Activated CD4-positive, alpha-beta T cell treated with anti-CD3 and anti-CD28 coated beads, Interleukin-2, amount 10 ng/mL, durations not matched to agents 24 days and 14 days (primary cell): ENCODE measurements at places on chromosomes 6 and 20. TPM values are rescaled to one million over a fixed set of nuclear protein-coding genes. Genes with fewer than 3 reads are reported as not detected.

Gene HNF4A
- total RNA-seq = not detected in 2 replicates

GRCh38 chr6:30951907-30952469 is 11.2 kb downstream of the MUCL3 start:
- no peak for DNase-seq

Gene CD83
- 80.2 and 84.8 TPM in 2 replicates for total RNA-seq

Gene HCK
- total RNA-seq = not detected in 2 replicates

Gene PROCR
- total RNA-seq = 0.24 and 0.84 TPM in 2 replicates

Gene THBD
- not detected in 2 replicates for total RNA-seq

DNA sequence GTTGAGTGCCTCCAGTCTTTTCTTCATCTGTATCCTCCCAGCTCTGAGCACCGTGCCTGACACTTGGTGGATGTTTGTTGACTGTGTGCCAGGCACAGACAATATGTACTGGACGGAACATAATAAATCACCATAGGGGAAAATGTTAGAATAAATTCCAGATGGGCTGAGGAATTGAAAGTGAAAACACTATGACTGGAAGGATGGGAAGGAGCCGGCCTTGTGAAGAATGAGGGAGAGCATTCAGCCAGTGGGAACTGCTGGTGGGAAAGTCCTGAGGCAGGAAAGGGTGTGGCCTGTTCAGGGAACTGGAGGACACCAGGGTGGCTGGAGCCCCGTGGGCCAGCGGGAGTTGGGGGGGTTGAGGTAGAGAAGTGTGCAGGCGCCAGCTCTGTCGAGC is 75.4 kb downstream of the MTHFD1L start:
- DNase-seq = no peak

DNA sequence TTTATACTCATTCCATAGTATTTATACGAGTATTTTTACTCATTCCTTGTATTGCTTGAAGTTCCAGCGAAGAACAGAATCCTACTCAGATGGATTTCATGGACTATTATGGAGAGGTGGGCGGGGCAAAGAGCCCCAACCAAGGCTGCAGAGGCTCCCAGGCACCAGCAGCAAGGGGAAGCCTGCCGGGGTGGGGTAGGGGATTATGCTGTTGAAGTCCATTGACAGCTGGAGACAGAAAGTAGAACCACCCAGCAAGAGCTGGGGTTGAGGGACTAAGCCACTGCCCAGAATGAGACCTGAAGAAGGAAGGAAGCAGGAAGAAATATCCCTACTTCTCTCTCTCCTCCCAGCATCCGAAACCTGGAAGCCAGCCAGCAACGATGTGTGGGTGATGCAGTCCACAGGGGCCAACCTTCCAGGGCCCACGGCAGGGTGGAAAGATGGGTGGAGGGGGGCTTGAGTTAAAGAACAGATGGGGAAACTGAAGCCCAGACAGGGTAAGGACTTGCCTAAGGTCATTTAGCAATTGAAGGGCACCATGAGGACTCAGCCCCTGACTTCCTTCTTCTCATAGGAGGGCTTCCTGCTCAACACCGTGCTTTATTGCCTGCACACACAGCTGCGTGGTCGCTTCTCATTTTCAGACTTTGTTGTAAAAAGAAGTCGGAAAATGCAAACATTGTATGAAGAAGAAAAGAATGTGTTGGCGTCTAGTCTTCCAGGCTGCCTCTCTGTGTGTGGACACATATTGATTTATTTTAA is 18.3 kb upstream of the GTSF1L start:
- no peak for DNase-seq

Gene SLC17A1
- 0.28 TPM in 1 of 2 replicates, not detected in the other for total RNA-seq

Gene EPPIN
- not detected in 2 replicates for total RNA-seq

Gene SLC24A3
- not detected in 2 replicates for total RNA-seq

DNA sequence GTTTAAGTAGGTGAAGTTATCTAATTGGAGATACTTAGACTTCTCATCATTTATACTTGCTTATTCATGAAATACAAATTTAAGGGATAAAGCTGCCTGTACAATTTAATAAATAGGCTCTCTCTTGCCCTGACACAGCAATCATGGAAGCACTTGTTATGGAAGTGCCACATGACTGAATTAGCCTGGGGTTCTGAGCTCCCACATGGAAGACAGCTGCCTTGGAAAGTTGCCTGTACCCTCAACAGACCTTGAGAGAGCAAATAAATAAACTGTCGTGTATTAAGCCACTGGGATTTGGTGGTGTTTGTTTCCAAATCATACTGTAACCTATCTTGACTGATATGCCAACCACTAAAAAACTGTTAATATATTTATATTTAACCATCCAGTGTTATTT is 87.0 kb upstream of the RSPO3 start:
- DNase-seq = no peak

Gene NHSL1
- 0.26 and 0.63 TPM in 2 replicates for total RNA-seq

DNA sequence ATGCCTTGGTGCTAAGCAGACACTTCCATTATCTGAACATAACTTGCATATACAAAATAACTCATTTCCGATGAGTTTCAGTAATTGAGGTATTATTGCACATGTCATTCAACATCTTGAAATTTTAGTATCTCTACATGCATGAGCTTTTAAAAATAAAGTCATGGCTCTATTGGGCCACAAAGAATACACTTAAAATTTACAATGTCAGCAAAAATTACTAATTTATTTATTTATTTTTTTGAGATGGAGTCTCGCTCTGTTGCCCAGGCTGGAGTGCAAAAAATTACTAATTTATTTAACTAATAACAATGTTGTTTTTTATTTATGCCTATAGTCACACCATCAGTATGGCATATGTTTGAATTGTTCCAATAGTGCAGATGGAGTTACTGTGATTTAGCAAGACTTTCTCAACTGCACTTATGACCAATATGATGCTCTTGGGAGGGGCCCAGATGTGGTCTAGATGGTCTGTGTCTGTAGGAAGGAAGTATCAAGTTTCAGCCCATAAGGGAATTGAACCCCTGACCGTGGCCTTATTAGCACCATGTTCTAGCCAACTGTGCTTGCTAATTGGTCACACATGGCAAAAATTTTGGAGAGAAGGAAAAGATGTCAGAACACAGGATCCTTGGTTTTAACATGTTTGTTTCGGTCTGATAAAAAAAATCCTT is 370.7 kb upstream of the TSHZ2 start:
- DNase-seq = no peak

DNA sequence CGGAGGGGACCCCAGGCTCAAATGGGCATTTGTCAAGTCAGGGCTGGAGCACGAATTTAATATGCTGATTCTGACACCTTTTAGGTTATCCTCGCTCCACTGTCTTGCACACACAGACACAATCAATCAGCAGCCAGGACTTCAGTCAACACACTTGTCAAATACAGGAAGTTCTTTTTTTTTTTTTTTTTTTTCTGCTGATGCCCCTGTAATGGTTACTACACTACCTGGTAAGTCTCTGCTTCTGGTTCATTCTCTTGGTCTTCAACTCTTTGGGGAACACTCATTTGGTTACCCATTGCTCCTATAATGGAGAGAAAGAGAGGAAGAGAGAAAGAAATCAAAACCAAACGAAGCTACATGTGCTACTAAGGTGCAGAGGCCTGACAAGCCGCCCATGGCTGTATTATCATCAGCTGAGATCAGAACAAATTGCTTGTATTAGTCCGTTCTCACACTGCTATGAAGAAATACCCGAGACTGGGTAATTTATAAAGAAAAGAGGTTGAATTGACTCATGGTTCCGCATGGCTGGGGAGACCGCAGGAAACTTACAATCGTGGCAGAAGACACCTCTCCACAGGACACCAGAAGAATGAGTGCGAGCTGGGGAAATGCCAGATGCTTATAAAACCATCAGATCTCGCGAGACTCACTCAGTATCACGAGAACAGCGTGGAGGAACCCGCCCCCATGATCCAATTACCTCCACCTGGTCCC is 11.8 kb downstream of the BCAS1 start:
- no peak for DNase-seq

- no peak for DNase-seq
Observed at GRCh38 chr20:37309936-37310590, 20.6 kb downstream of the MANBAL start.

Gene OR2H1
- not detected in 2 replicates for total RNA-seq

- DNase-seq = no peak
Observed at GRCh38 chr6:26030716-26031115, 56.5 kb upstream of the HFE start.

DNA sequence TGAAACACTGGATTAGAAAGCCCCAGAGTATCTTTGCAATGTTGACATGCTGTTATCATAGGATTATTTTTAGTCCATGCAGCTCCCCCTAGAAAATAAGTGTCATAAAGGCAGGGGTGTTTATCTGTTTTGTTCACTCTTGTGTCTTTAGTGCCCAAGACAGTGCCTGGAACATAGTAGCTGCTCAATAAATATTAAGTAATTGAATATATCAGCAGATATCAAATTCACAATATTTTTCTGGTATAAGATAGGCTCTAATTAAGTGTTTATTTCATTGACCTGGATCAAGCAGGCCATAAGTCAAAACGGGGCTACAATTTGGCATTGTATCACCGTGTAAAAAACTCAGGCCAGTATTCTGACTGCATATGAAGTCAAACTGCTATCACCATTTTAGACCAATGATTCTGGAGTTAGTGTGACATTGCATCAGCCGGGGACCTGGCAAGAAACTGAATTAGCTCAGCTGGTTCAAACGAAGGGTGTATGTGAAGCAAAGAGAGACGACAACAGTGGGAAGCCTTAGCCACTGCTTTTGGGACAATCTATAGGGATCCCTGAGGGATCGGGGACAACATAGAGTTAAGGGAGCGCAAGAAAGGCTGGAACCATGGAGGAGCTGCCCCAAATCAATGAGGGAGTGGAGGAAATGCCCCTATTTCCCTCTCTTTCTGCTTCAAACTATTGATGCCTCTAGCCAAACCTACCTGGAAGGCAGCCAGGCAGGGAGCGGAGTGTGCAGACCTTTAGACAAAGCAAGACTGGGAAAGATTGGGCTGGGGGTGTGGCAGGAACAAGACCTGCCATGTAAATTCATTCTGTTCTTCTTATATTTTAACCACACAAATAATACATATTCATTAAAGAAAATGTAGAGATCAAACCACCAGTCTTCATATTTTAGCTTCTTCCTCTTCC is 112.2 kb downstream of the PLEKHG1 start:
- no peak for DNase-seq
